Ecto neural progenitor cell (in vitro differentiated cells): ENCODE measurements at places on chromosomes 7 and 10.

GRCh38 chr7:133268355-133268754 is 15.5 kb downstream of the EXOC4 start:
- no peak for DNase-seq

- no peak for DNase-seq
Measured at GRCh38 chr7:17095931-17096330, 202.5 kb upstream of the AHR start.

DNA sequence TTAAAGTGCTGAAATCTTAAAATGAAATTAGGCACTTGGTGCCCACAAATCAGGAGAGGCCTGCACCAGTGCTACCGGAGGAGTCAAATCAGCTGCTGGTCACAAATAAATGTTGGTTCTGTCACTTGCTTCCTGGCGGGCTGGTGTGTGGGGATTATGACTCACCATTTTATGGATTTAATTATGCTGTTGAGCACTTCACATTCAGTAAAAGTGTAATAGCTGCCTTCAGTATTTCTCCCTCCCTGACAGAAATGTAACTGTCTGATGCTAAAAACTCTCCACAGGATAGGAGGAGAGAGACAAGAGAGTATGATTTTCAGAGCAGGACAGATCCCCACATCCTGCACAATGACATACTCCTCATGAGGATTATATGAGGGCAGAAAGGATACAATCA is 186.0 kb downstream of the JAZF1 start:
- no peak for DNase-seq

GRCh38 chr7:130324306-130324943 is 20.2 kb upstream of the CPA5 start:
- no peak for DNase-seq

DNA sequence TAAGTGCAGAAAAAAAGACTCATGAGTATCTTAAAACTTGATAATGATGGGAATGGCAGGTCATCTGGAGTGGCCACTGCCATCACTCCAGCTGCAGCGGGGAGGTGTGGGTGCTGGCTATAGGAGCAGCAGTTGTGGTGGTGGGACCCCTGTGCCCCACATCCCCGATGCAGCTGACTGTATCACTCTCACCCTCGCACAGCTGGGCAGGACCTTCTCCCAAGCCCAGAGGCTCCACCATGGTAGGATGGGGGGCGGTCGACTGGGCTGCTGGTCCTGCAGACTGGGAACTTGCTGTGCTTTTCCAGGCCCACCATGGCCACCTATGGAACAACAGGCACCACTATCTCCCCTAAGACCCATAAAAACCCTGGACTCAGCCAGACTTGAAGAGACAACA is 844.4 kb downstream of the SORCS1 start:
- no peak for DNase-seq

GRCh38 chr10:30842894-30843293 is 188.8 kb downstream of the ZNF438 start:
- DNase-seq: no peak

DNA sequence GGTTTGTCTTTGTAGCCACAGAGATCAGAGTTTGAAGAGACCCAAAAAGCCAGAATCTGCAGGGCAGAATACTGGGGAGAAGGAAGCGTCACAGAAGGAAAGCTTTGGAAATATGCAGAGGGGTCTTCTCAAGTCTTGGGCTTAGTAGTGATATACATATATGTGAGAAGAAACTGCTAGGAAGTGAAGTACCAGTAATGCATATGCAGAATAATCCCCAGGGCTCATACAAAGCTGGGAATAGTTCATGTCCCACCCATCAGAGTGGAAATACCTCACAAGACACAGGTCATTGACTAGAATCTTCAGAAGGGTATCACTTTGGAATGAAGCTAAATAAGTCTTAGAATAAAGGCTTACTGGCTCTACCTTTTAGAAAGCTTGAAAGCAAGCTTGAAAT is 39.6 kb downstream of the C10orf71 start:
- DNase-seq: no peak

- DNase-seq: no peak
Measured at GRCh38 chr7:134453518-134453917, 5.4 kb downstream of the AKR1B1 start.

- DNase-seq: no peak
Measured at GRCh38 chr10:123150271-123150985, 2.5 kb downstream of the HMX2 start.

- peak; percentile 62 for DNase-seq
Measured at GRCh38 chr7:127251465-127252376, 1.0 kb downstream of the GRM8 start.

DNA sequence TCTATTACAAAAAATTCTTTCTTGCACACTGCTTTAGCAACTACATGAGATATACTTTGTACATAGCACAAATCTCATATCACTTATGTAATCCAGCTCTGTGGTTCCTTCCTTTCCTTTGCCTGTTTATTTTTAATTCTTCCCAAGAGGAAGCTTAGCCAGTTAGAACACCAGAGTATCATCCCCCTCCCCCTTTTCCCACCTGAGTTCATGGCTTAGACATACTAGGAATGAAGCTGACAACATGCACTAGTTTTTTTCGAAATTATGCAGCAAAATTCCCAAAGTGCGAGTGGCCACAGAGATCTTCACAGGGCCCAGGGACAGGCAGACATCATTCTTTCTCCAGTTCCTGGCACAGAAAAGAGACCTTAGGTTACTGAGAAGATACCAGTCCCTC is 17.8 kb downstream of the CAV1 start:
- no peak for DNase-seq

GRCh38 chr10:34710391-34710751 is 104.7 kb downstream of the PARD3 start:
- no peak for DNase-seq

DNA sequence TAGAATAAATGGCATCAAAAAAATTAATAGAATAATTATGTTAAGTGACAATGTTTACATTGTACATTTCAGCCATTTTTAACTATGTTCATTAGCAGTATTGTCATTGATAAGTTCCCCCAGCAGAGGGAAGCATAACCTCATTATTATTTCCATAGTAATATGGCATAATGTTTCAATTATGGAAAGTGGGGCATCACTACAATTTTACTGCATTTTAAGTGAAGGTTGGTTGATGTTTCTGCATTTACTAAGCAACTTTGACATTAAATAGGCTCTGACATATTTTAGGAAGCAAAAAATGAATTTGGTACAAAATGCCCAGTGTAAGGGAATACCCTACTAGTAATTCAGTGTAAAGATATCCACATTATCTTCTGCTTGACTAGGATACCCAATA is 218.3 kb downstream of the SEMA3A start:
- DNase-seq: no peak

- peak; percentile 45 for DNase-seq
Measured at GRCh38 chr7:98870807-98871491, 1.1 kb upstream of the TMEM130 start.

- DNase-seq: peak; percentile 37
Measured at GRCh38 chr10:1625731-1626130, 111.6 kb downstream of the ADARB2 start.

DNA sequence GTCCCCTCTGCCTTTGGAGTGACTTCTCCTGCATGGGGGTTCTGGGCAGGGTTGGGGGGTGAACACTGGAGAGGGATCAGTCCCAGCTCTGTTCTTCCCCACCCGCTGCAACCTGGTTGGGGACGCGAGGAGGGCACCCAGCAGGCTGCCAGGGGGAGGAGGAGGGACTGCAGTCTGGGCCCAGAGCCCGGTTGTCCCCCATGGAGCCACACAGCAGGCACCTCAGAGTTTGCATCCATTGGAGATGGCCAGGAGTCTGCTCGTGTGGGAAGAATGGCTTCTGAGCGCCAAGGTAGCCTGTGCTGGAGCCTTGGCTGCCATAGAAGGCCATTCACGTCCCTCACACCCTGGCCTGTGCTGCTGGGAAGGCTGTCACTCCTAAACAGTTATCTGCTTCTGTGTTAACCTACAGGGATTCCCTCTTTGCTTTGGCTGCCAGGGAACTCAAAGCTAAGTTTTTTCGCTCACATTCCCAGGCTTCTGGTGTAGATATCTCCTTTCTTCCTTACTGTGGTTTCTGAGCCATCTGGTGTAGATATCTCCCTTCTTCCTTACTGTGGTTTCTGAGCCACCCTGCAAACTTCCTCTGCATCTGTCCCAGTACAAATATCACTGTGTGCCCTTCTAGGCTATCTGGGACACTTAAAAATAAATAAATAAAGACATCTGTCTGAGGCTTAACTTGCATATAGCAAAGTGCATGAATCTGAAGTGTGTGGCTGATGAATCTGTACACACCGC is 133.7 kb downstream of the LHPP start:
- DNase-seq: no peak

- DNase-seq: no peak
Measured at GRCh38 chr7:30330134-30331111, 46.0 kb downstream of the ZNRF2 start.

DNA sequence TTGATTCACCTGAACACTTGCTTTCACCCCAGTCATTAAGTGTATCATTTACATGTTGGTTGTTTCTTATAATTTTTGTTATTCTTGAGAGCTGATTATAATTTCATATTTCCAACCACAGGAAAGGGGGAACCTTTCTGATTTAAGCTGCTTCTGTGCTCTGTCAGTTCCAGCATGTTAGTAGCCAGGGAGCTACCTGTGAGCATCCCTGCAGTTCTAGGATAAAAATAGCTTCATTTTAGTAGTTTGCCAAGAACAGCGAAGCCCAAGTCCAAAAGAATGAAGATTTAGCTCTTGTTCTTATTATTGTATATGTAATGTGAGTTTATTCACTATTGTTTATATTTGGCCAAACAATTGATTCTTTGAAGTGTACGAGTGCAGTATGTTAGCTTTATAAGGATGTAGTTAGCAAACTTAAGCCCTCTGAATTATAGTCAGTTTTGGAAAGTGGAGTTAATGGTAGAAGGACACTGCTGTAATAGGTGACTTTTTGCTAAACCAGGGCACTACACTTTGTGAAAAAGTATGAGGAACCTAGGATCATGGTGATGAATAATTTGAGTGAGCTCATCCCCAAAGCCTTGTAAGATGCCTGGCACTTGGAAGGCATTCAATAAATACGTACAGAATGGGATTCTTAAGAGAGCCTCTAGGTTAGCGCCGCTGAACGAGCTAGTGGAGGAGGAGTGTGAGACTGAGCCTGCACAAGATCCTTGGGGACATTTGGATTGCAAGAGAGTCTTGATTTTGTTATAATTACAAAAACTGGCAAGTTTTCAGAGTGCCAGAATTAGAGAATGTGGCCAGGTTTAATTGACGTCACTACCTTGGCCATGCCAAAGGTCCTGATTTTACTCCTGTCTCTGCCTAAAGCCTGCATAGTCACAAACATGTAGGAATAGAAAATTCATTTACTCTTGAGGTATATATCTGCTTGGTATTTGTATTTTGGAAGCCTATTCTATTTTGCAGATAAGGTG is 29.8 kb downstream of the DNAH11 start:
- no peak for DNase-seq

DNA sequence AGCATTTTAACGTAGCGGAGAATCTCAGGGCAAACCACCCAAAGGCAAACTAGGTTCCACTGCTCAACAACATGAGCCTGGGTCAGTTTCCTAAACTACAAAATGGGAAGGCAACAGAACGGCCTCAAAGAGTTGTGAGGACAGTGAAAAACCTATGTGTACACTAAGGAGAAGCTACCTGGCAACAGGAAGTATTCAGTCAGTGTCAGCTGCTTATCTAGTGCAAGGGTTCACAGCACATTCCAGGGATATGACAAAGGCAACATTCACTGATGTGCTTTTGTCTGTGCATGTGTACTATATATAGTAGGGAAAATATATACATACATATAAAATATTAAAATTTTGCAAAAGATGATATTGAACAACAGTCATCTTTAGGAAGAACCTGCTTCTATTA is 17.2 kb downstream of the NUDCD3 start:
- no peak for DNase-seq

- DNase-seq: no peak
Measured at GRCh38 chr7:23268167-23268566, 21.6 kb downstream of the GPNMB start.

DNA sequence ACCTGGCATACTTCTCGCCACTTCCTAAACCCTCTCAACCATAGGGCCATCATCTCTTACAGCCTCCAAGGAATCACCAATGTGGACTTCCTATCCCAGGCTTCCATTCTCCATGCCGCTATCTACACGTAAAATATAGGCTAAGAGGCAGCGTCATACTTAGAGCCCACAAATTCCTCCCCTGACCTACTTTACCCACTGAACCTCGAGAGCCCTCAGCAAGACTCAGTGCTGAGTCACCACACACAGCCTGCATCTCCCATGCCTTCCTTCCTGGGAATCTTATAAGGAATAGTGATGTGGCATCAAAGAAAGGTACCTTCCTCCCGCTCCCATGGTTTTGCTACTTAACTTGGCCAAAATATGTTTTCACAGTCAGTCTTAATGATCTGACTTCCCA is 435.6 kb upstream of the NFE2L3 start:
- DNase-seq: no peak

- no peak for DNase-seq
Measured at GRCh38 chr10:132418527-132419416, 21.8 kb downstream of the PWWP2B start.

GRCh38 chr10:48467669-48468068 is 137.2 kb downstream of the ARHGAP22 start:
- peak; percentile 44 for DNase-seq

GRCh38 chr7:31642681-31643115 is 44.3 kb upstream of the PPP1R17 start:
- no peak for DNase-seq

DNA sequence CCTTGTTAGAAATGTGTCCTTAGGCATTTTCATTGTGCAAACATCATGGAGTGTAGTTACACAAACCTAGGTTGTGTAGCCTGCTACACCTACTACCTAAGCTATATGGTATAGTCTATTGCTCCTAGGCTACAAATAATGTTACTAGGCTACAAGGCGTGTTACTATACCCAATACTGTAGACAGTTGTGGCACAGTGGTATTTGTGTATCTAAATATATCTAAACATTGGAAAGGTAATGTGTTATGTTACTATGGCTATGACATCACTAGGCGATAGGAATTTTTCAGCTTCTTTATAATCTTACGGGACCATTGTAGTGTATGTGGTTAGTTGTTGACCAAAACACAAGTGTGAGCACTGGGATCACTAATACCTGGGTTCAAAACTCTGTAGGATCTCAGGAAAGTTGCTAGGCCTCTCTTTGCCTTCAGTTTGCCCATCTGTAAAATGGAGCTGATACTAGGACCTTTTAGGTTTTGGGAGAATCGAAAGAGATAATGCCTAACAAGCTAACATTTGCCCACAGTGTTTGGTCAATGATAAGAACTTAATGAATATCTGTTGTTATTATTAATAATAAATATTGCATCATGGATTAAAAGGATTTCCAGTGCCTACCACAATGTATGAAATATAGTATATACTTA is 2.7 kb downstream of the BICC1 start:
- DNase-seq: no peak

- no peak for DNase-seq
Measured at GRCh38 chr10:106565546-106565945, 599.0 kb downstream of the SORCS1 start.

DNA sequence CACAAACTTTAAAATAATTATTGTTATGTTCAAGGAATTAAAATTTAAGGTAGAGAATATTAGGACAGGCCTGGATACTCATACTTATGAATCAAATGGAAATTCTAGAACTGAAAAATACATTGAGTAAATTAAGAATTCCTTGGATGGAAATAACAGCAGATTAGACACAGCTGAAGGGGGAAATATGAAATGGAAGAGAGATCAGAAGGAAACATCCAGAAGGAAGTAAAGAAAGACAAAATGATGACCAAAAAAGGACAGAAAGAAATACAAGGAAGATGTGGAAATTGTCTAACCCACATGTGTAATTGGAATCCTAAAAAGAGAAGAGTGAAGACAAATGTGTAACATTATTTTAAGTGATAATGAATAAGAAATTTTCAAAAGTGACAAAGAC is 128.9 kb downstream of the ATRNL1 start:
- DNase-seq: no peak
